NCI-H226 (cell line): ENCODE measurements at places on chromosomes 12 and 14.

DNA sequence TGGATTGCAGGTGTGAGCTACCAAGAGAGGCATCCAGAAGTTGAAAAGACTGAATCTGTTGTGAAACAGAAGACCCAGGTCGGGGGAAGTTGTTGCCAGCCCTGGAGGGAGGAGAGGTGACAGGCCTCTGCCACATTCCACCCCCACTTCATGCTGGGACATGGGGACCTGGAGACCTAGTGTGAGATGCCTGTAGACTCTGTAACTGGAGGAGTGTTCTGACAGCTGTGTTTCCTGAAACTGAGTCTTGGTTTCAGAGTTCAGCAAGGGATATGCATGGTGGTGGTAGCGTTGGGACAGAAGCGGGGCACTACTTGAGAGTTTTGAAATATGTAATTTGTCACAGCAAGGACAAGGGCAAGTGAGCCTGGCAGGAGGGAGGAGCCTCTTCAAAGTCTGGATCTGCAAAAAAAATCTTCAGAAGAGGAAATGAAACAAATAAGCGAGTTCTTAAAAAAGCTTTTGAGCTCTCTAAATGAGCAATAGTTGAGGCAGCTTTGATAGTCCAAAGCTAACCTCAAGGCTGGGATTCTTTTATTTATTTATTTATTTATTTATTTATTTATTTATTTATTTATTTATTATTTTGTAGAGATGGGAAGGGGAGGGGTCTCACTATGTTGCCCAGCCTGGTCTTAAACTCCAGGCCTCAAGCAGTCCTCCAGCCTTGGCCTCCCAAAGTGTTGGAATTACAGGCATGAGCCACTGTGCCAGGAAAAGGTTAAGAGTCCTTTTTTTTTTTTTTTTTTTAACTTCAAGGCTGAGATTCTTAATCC, 58.9 kb upstream of the EEA1 start:
- DNase-seq = no peak

DNA sequence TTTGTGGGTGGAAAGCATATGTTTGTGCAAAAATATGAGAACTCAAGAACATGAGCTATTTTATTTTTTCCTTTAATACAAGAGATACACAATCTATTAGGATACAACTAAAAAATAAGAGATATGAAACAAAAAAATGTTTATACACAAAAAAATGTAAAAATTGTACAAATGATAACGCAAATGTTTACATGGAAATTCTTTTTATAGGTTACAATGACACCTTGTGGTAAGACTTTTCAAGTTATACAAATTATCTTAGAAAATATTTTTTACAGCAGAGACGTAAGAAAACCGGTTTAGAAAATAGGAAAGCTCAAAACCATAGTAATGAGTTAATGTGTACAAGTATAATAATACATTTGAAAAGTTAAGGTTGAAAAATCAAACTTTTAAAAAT, 25.5 kb downstream of the CEP83 start:
- no peak for DNase-seq

DNA sequence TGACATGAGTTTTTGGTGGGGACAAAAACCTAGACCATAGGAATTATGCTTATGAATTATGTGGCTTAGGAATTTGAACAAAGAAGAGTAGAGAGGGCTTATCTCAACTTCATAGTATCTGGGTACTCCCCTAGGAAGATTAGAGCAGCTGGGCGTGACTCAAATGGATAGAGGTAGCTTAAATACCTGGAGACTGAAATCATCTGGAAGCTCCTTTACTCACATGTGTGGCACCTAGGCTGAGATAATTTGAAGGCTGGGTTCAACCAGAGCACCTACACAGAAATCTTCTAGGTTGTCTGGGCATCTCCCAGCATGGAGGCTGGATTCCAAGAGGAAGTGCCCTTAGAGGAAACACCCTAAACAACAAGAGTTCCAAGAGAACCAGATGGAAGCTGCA, 393.9 kb downstream of the ADAMTS20 start:
- DNase-seq = peak; percentile 98

GRCh38 chr12:71942259-71942658, 3.6 kb downstream of the TPH2 start:
- DNase-seq = no peak

DNA sequence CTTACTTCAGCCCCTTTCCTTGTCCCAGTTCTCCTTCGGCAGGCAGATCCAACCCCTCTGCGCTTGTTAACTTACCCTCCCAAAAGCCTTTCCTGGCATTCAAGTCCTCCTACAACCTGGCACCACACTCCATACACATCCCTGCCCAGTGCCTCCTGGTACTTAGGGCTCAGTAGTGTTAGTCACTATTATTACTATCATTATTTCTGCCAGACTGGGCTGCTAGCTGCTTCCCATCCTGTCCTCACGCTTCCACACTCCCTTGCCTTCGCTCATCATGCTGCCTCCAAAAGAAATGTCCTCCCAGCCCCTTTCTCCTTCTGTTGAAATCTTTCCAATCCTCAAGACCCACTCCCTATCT, 1.6 kb upstream of the HDAC7 start:
- peak; percentile 80 for DNase-seq

DNA sequence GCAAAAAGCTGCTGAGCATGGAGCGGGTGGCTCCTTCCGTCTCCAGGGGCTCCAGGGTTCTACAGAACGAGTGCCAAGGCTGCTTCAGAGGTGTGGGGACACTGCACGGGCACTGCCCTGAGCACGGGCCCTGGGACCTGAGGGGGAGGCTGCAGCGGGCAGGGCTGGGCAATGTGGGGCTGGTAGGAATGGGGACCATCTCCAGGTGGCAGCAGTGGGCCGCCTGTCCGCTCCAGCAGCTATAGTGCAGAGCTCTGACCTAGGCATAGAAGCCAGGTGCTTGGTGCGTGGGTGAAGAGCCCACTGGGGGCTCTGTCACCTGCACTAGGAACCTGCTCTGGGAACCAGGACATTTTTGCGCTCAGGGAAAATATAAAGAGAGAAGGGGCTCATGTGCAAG, 22.3 kb downstream of the HDAC7 start:
- DNase-seq = no peak

DNA sequence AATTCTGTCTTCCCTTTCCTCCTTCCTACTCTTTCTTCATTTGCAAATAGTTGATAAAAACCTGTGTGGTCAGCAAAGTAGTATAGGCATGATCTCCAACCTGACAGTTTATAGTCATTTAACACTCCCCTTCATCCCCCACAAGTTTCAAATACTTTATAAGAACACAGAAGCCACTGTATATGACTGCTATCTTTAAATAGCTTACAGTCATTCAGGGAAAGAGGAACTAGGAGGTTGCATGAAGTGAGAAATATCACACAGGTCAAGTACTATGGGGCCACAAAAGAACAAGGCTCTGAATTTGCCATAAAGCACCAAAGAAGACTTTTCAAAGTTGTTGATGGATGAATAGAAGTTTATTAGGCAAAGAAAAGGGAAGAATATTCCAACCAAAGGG, 431.3 kb downstream of the NPAS3 start:
- DNase-seq = no peak

- DNase-seq = no peak
Observed at GRCh38 chr12:27500546-27500945, 23.5 kb upstream of the PPFIBP1 start.

DNA sequence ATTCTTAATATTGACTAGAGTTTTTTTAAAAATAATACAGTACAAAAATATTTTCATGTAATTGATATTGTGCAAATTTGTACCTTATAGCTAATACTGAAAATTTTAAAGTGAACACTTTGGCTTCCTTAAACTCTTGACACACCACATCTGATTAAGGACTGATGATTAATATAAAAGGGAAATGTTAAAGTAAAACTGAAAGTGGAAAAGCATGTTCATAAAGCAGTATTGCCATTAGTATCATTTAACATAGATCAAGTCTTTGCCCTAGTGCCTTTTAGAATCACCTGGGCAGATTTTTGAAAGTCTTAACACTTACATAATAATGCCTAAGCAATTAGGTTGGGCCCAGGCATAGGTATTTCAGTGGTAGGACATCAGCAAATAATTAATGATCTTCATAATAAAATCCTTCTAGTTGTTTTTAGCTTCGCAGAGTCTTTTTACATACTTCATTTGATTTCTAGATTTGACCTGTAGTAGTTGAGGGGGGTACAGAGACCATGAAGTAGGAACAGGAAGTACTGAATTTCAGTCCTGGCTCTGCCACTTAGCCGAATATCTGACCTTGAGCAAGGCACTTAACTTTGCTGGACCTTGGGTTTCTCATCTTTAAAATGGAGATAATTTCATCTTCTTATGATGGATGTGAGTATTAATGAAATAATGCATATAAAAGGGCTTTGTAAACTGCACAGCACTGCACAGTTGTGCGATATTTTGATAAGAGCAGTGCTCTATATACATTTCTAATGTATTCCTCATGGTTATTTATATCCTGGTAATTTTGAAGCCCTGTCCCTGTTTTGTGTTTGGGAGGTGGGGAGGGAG, 43.7 kb downstream of the MARK3 start:
- DNase-seq = no peak

DNA sequence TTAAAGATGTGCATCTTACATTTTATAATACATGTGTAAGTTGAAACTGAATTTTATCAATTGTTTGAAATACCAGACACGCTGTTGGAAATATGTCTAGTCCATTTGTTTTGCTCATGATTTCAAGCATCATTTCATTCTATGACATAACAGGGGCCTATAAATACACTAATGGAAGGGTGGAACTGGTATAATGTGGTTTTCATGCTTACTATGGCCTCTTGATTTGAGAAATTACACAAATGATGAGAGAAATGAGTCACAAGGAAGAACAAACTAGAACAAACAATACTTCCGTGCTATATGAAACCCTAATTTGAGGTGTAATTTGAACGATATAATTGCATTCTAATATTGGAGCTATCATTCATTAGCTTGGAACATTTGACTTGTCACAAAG, 663.4 kb downstream of the SLC16A7 start:
- DNase-seq = no peak
